ENCODE measurements at places on chromosomes 5 and 9.

GRCh38 chr9:119004618-119004990 is 364.6 kb downstream of the BRINP1 start:
- DNase-seq = no peak

GRCh38 chr5:124289641-124290311 is 456.7 kb downstream of the ZNF608 start:
- DNase-seq = peak; percentile 66

GRCh38 chr5:148836272-148837250 is 10.2 kb downstream of the ADRB2 start:
- DNase-seq = no peak

DNA sequence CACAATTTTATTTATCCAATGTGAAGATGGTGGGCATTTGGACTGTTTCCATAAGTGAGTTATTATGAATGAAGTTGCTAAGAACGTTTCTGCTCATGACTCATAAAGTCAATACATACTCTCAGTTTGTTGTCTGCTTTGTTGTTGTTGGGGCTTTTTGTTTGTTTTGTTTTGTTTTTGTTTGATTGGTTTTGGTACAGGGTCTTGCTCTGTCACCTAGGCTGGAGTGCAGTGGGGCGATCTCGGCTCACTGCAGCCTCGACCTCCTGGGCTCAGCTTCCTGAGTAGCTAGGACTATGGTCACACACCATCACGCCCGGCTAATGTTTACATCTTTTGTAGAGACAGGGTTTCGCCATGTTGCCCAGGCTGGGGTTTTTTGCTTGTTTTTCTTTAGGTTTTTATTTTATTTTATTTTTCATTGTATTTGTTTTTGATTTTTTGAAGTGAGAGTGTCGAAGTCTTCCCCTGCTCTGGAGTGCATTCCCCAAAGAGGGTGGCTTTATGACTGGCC is 18.0 kb downstream of the TRIM7 start:
- DNase-seq = no peak
